ENCODE measurements at places on chromosomes 3 and 15.
A peak's percentile ranks its signal among the peaks of the same experiment; 100 is the strongest.

- DNase-seq, result no peak
These were observed 371.9 kb upstream of the CNTN4 start for GRCh38 chr3:1726741-1727140.

GRCh38 chr15:88680241-88681001 lies 41.6 kb downstream of the ISG20 start:
- DNase-seq, result no peak

GRCh38 chr3:114319453-114319852 lies 25.6 kb downstream of the TIGIT start:
- peak; percentile 26 for DNase-seq

GRCh38 chr3:111799951-111800350 lies 59.1 kb upstream of the PHLDB2 start:
- DNase-seq, result no peak

DNA sequence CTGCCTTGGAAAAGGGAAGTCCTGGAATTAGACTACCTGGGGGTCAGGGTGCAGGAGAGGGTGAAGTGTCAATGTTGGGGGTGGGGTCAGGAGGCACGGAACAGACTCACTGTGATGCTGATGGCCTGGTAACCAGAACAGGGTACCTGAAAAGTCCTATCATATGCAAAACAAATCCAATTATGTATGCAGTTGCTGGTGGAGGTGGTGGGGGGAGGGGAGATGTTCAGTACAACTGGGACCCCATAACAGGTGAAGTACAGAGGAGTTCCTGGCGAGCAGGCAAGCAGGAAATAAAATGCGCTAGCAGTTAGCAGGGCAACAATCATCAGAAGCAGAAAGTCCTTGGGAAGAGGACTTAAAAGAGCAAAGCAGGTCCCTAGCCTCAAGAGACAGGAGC lies 4.2 kb upstream of the KATNBL1 start:
- no peak for DNase-seq

- DNase-seq, result no peak
These were observed 137.9 kb upstream of the POU1F1 start for GRCh38 chr3:87414271-87414670.

DNA sequence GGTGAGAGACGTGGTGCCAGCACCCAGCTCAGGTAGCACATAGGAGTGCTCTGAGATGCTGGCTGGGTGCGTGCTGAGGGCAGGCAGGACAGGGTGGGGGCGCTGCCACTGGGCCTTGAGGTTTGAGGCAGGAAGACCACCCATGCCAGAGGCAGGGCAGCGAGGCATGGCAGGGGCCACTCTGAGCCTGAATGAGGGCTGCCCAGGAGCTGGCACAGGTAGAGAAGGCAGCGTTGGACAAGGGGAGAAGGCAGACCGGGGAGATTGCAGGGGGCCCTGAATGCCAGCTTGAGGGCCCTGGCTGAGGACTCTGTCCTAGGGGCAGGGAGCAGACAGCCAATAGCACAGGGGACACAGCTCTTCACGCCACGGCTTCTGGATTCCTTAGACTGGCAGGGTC lies 50.2 kb downstream of the ADAMTS7 start:
- no peak for DNase-seq

- DNase-seq, result no peak
These were observed 172.7 kb downstream of the FAM43A start for GRCh38 chr3:194858382-194858781.

DNA sequence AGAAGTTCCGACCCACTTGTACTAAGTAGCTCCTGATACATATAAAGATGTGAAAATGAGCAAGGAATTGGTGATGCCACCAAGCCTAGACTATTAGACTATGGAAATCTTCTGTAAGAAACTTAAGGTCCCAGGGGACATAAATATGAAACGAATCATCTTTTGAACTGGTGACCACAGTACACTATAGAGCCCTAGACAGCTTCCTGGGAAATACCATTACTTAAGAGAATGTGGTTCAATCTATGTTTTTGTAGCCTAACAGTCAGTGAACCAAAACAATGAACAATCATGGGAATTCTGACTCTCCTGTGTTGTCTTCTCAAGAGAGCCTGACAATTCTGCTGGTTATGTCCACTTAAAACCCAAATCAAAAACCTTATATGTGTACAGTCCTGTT lies 191.6 kb downstream of the GREM1 start:
- DNase-seq, result peak; percentile 87

DNA sequence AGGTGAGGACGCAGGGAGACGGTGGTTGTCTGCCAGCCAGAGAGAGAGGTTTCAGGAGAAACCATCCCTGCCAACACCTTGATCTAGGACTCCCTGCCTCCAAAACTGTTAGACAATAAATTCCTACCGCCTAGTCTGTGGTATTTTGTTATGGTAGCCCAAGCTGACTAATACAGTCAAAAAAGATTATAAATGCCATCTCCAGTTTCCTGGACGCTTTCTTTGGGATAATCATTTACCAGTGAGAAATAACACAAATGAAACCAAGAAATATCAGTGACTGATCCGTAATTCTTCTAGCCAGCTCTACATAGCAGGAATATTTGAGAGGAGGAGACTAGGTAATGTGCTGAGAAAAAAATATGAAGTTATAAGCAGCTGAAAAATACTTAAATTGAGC lies 707.8 kb upstream of the LMCD1 start:
- peak; percentile 93 for DNase-seq

DNA sequence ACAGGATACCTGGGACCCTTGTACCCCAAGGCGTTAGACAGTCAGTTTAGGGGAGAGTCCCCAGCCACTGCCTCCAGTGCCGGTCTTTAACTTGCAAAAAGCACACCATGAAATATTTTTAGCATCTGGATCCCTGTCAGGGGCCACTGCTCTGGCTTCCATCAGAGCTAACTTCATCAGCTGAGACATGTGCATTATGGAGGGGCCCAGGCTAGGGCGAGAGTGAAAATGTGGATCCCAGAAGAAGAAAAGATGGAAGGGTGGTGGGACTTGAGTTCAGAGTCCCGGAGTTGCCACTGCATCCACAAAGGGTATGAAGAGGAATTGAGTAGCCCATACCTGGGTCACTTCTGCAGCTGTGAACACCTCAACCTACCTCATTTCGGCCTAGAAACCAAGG lies 23.5 kb upstream of the SPATA12 start:
- no peak for DNase-seq

- DNase-seq, result no peak
These were observed 859.6 kb downstream of the ROBO1 start for GRCh38 chr3:78908236-78908635.

DNA sequence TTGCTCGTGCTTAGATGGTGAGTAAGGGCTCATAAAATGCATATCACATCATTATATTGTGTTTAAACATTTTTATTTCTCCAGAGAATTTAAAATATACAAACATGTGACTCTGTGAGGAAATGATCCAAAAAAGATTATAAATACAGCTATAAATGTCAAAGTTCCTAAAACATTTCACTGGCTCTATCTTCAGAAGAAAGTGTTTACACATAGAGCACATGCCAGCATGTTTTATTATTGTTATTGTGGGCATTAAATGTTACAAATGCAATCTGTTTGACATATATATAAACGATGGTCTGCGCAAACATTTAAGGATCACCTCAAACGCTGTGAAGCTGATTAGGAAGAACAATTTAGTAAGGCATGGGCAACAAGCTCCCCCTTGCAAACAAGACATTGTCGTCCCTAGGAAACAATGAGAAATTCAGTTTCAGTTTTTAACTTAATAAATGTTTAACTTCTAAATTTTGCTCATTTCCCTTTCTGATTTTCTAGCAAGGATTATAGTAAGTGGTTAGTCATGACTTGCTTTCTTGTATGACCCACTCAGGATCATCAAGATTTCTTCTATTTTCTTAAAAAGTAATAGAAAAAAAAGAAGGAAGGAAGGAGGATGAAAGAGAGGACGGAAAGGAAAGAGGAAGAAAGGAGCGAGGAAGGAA lies 207.5 kb downstream of the SATB1 start:
- DNase-seq, result no peak

Measured in kidney tubule cell (primary cell).